Tongue (tissue), 3 donors: ENCODE measurements at places on chromosomes 13 and 19. TPM values are rescaled to one million over a fixed set of nuclear protein-coding genes. Genes with fewer than 3 reads are reported as not detected.
A peak's percentile ranks its signal among the peaks of the same experiment; 100 is the strongest.

GRCh38 chr13:100547791-100548201, 40.8 kb downstream of the GGACT start:
- peak; percentile 63 for DNase-seq

- DNase-seq: peak; percentile 89
Observed at GRCh38 chr13:53782488-53782961, 753.9 kb downstream of the OLFM4 start.

GRCh38 chr19:1261538-1261797, 7.7 kb upstream of the CIRBP start:
- DNase-seq: no peak

GRCh38 chr13:110351636-110352420, 44.7 kb downstream of the COL4A2 start:
- DNase-seq: no peak

GRCh38 chr13:20439261-20439660, 86.4 kb downstream of the CRYL1 start:
- DNase-seq: no peak

ATXN8OS gene
- total RNA-seq: not detected

DNA sequence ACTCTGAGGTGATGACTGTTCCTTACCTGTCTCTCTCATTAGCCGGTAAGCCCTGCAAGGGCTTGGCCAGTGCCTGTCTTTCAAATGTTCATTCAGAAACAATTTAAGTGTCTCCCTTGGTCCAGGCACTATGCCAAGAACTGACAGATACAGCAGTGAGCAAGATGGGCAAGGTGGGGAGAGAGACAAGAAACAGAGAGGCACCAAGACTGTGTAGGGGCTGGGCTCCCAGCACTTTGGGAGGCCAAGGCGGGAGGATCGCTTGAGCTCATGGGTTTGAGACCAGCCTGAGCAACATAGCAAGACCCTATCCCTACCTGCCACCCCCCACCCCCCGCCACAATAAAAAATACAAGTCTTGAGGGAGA, 1.3 kb upstream of the CCNE1 start:
- DNase-seq: peak; percentile 57

GRCh38 chr13:27267596-27267995, 3.0 kb upstream of the RASL11A start:
- DNase-seq: no peak

GRCh38 chr19:38429055-38429810, 3.2 kb upstream of the RASGRP4 start:
- no peak for DNase-seq

PINLYP gene
- 2.7 TPM for total RNA-seq

PSG3 gene
- total RNA-seq: not detected

GRCh38 chr13:38483623-38484022, 134.0 kb downstream of the UFM1 start:
- no peak for DNase-seq

TMEM221 gene
- total RNA-seq: 3.3 TPM

CPT1C gene
- total RNA-seq: 5.1 TPM

- DNase-seq: no peak
Observed at GRCh38 chr13:94703271-94703670, 9.1 kb downstream of the SOX21 start.

GRCh38 chr13:80262051-80262695, 78.8 kb downstream of the SPRY2 start:
- DNase-seq: no peak

- DNase-seq: peak; percentile 94
Observed at GRCh38 chr19:372306-372890, 27.8 kb upstream of the MIER2 start.

- DNase-seq: no peak
Observed at GRCh38 chr19:31347354-31347753, 1.9 kb downstream of the TSHZ3 start.

ANGPTL8 gene
- not detected for total RNA-seq

DNA sequence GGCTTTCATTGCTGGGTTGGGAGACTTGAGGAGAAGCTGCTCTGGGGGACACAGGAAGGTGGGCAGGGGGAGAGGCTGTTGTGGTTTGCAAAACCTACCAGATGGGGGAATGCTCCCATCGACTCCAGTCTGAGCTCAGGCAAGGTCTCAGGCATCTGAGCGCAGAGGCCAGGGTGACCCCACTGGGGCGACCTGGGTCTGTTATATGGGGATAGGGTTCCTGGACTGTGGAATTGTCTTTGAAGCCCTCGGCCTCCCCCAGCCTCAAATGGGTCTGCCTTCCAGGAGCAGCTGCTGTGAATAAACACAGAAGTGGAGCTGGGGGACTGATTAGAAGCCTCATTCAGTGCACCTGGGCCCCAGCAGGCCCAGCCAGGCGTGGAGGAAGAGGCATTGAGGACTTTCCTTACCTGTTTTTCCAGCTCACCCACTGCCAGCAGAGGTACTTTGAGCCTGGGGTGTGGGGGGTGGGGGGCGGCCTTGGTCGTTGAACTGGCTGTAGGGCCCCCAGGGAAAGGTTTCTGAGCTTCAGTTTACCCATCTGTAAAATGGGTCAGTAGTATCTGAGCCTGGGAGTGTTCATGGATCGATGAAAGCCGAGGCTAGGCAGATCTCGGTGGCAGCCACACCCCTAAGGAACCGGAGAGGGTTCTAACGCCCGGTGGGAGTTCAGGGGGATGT, 1.4 kb downstream of the CERS4 start:
- DNase-seq: no peak

GPR32 gene
- not detected for total RNA-seq

KCTD12 gene
- 178 TPM for total RNA-seq

DIAPH3 gene
- 6.3 TPM for total RNA-seq

DNA sequence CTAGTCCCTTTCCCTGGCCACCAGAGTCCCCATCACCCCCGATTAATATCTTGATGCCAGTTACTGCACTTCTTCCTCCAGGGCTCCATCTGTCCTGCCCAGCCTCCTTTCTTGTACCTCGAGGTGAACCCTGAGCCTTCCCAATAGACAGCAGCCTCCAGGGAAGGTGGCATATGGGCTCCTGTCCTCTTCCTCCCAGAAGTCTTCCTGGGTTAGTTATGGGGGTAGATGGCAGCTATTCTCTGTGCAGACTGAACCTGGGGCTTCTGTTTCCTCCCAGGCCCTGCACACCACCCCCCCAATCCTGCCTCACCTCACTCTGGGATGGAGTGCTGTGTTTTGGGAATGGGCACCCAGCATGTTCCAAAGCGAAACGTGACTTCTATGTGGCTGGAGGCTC, 2.6 kb downstream of the RNF225 start:
- DNase-seq: no peak

GRCh38 chr13:41848435-41849255, 112.3 kb downstream of the VWA8 start:
- peak; percentile 18 for DNase-seq

GRCh38 chr13:19586904-19587634, 25.7 kb upstream of the TPTE2 start:
- DNase-seq: no peak

DNA sequence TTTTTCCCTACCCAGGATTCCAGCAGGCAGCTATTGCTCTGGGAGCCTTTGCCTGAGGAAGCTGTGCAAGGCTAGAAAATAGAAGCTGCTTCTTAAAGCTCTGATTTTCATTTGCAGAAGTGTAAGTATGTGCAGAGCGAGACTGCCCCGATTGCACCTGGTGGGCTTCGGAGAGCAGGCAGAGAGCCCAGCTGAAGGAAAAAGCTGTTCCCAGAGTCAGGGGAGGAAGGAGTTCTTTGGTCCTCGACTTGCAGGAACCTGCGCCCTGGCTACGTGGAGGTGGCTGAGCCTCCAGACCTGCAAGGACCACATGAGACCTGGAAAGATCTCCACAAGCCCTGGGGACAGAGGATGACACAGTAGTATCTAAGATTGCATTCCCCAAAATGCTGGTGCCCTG, 235.0 kb upstream of the ARGLU1 start:
- no peak for DNase-seq

DNA sequence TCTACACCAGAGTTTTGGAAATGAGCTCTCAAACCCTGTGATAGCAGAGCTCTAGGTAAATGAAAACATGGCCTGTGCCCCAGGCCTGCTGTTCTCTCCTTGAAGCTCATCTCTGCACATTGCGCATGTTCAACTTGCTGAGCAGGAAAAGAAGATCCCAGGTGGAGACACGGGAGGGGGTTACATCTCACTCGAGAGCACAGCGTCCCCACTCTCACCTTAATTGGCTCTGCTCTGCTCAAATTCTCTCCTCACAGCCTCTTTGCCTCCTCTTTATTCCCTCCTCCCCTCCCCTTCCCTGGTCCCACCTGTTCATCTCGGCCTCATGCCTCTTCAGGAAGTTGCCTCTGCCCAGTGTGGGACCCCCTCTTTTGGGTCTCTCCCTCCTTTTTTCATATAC, 44.7 kb downstream of the RGCC start:
- DNase-seq: no peak

CRLF1 gene
- 38.4 TPM for total RNA-seq

- DNase-seq: no peak
Observed at GRCh38 chr13:35941374-35941773, 189.8 kb downstream of the DCLK1 start.

ZNF570 gene
- total RNA-seq: 10.9 TPM

DNA sequence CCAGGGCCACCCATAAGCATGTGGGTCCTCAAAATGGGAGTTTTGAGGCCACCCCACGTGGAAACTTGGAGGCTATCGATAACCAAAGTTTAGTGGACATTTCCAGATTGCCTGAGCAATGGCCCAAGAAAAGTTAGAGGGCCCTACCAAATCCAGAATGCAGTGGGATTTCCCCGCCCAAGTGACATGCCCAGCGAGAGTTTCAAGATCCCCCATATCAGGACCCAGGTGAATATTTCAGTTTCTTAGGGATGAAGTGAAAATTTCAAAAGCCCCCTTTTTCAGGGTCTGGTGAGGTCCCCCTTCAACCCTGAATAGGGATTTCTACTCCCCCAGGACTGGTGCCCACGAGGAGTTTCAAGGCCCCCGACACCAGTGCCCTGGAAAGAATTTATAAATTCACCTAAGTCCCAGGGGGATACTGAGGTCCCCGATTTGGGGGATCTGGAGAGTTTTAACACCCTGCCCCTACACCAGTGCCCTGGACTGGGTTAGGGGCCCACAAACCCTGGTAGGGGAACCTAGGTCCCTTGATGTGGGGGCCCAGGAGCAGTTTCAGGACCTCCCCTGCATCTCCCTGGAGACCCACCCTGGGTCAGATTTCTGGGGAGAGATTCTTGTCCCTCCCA, 695 bp downstream of the BST2 start:
- no peak for DNase-seq

- DNase-seq: no peak
Observed at GRCh38 chr13:99159331-99160061, 41.2 kb upstream of the UBAC2 start.

DNA sequence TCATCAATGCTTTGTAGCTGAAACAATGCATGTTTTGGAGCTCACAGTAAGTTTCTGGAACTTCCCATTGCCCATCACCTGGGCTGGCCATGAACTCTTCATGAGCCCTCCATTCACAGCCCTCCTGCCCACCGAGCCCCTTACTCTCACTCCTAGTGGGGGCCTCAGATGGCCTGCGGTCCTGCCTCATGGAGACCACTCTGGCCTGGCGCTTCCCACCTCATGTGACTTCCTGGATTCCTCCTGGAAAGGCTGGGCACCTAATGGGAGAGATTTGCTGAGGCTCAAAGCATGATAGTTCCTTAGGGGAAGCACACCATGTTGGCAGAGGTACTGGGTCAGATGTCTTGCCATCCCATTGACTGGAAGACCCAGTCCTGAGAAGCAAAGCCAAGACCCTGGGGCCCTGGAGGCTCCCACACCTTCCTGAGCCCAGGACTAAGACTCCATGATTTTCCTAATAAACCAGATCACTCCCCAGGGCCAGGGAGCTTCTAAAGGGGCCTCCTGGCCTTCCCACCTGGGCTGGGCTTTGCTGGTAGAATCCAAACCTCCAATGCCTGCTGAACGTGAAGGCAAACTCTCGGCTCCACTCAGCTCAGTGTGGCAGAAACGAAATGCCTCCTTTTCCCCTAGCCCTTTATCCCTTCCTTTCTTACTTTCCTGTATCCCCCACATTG, 49.4 kb upstream of the ZNF536 start:
- DNase-seq: no peak

ZNF99 gene
- total RNA-seq: 0.51 TPM

DNA sequence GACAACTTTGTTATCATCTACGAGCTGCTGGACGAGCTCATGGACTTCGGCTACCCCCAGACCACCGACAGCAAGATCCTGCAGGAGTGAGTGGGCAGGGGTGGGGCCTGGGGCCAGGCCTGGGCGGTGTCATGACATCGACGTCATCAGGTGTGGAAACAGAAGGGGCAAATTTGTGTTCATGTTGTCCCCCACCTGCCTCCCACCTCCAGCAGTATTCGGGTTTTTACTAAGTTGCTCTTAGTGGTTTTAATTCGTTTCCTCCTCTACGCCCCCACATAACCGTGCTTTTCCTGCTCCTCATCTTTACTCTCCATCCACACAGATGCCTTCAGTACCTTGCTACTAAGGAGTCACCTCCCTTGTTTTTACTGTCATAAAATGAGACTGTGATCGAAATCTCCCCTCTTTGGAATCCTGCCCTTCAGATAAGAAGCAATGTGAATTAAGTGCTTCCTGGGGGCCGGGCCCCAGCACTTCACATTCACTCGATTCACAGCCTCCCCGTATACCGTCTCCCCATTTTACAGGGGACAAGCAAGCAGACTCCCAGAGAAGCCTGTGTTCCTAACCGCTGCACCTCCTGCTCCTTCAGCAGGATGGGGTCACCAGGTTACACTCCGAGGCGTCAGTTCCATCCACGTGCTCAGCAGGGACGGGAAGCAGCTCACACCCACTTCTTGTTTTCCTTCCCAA, 10.5 kb downstream of the AP1M1 start:
- no peak for DNase-seq

FCER2 gene
- total RNA-seq: not detected

- no peak for DNase-seq
Observed at GRCh38 chr13:77986713-77987112, 68.1 kb upstream of the EDNRB start.
